Activated CD4-positive, alpha-beta T cell treated with anti-CD3 and anti-CD28 coated beads, Interleukin-10, Interleukin-2, amounts not matched to agents 100 ng/mL and 50 ng/mL, durations not matched to agents 16 hours and 8 hours (primary cell): ENCODE measurements at places on chromosomes 4 and X.

DNA sequence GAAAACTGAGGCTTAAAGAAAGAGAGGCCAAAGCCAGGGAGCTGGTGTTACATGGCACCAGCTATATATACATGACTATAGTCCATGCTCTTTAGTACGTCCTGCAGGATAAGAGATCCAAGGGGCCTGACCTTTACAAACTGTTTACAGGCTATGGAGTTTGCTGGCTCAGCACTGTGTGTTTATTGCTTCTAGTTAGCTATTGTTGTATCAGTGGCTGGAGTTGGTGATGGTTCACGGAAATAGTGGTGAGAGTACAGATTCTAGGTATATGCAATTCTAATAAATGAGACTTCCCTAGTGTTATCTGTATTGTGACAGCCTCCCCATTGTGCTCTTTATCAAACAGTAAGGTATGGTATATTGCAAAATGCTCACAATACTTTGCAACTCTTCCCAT lies 46.5 kb downstream of the REPS2 start:
- DNase-seq, result no peak

DNA sequence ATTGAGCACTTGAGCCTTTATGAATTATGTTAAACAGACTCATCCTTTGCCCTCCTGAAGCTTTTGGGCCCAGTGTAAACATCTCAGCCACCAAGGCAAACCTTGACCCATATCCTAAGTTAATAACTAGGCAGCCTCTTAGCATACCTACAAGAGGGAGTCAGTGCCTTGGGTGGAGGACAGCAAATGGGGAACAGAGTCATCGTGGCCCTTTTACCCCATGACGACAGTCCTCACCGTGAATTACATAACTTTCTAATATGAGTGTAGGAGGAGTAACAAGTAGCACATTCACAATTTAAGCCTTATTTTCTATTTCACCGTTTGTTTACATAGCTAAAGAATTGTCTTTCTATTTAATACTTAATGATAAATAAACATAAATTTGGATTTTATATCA lies 16.8 kb downstream of the CLDN22 start:
- no peak for DNase-seq

DNA sequence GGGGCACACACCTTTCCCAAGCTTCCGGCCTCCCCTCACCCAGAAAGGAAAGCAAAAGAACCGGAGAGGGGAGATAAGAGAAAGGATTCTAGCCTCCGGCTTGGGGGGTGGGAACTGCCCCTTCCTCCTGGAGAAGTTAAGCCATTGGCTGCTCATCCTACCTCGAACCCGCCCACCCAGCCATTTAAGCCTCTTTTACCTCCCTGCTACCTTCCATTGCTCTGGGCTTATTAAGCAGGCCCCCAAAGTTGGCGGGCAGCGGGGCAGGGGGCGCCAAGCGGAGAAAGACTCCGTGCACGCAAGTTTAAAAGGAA lies 2.3 kb downstream of the MAML3 start:
- DNase-seq, result peak; percentile 51

DNA sequence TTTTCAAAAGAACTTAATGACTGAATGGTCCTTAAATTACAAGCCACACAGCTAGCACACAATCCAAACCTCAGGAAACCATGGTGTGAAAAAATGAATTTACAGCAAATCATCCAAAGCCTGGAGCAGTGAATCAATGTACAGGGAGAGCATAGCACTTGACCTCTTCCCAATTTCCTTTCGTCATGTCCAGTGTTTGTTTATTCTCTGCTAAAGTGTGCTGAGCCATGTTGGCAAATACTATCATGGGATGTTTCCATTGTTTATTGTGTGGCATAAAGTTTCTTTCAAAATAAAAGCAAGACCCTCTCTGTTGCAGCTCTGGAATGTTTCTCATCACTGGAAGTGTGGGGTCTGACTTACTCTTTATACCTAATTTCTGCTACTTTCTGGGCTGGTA lies 25.4 kb upstream of the FAM47B start:
- DNase-seq, result no peak

DNA sequence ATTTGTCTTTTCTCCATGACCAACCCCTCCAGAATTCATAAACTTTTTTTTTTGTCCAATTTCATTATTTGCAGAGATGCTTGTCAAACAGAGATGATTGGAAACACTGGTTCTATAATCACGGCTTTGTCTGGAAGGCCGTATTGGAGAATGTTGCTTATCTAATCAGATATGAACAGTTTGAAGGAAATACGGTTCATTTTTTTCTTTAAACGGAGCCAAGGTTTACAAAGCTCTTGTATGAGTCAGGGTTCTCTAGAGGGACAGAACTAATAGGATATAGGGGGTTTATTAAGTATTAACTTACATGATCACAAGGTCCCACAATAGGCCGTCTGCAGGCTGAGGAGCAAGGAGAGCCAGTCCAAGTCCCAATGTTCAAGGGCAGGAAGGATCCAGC lies 1415.8 kb downstream of the C4orf33 start:
- no peak for DNase-seq

DNA sequence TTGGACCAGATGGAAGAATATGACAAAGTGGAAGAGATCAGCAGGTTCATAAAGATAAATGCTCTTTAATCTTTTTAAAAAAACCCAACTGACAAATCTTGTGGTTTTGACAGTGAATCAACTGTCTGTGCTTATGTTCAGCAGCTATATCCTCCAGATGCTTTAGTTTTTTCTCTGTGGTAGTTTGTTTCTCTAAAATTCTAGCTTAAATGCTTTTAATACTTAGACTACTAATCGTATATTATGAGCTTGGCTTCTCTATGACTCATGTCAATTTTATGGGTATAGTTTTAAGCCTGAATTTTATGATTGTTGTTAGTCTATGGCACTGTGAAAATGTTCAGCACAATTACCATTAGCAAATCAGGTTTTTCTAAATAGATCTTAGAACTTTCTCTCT lies 12.9 kb downstream of the HHIP start:
- no peak for DNase-seq

DNA sequence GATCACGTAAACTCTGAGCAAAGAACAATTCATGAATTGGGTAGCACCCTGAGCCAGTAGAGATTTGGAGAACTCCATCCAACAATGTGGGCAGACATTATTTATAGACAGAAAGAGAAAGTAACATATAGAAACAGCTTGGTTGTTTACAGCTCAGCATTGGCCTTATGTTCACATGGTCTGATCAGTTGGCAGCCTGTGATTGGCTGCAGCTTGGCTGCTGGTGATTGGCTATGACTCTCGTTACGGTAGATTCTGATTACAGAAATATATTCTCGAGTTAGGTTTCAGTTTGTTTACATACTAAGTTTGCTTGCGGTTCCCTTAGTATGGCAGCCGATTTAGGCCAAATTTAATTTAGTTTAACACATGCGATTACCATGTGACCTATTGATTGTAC lies 663.4 kb downstream of the RAPGEF2 start:
- no peak for DNase-seq

- DNase-seq, result peak; percentile 30
These were observed 2.0 kb upstream of the FATE1 start for GRCh38 chrX:151713849-151714248.

DNA sequence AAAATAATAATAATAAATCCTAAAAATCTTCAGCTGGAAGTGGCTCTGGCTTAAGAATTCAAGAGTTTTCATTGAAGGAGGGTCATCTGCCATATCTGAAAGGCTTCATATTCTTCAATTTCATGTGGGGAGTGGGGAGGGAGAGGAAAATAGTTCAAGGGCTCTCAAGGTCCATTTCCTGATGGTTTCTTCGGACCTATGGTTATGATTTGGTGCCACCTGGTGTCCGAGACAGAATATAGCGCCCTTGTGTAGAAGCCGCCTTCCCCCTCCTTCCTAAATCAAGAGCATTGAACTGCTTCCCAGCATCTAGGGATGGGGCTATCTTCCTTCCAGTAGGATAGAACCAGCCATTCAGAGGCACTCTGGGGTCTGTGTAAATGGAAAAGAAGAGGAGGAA lies 34.3 kb downstream of the NLGN3 start:
- DNase-seq, result peak; percentile 58
